CD4-positive, alpha-beta T cell (primary cell): ENCODE measurements at places on chromosomes 16 and 17.
A peak's percentile ranks its signal among the peaks of the same experiment; 100 is the strongest.

DNA sequence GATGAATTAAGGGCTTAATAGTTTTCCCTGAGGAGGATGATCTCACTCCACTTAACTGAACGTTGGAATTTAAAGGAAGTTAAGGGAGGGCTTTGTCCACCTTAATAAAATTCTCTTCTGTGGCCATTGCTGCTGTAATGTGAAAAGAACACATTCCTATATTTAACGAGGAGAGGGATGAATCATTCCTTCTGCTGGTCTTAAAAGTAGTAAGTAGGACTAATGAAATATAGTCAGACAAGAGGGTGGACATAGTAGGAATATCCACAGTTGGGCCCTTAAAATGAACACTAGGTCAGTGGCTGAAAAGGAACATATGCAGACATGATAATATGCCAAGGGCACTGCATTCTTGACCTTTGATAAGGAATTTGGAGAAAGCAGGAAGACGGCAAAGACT lies 405.6 kb downstream of the PMP22 start:
- no peak for DNase-seq

GRCh38 chr17:50165867-50166517 lies at the start of gene SGCA:
SGCA (plus strand) TSS chr17:50166005; CDS start chr17:50166041, 36 bp downstream.
- DNase-seq, result no peak

GRCh38 chr17:60862482-60862881 lies 184.8 kb downstream of the BCAS3 start:
- no peak for DNase-seq

- DNase-seq, result peak; percentile 86
Measured at GRCh38 chr16:89216315-89217137, 977 bp upstream of the ZNF778 start.

DNA sequence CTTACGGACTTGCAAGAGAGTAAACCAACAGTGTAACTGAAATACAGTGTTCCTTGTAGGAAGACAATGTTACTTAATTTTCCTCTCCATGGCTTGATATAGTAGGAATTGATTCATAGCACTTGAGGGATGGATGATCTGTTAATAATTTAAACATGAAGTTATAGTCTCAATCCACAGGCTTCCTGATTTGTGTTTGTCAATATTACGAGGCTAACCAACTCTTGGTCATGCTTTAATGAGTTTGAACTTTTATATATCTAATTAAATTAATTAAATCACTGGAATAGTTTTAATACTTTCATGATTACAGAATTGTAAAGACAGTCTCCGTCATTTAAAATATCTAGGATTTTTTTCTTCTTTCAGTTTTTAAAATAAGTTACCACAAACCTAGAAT lies 112.0 kb upstream of the HAS3 start:
- no peak for DNase-seq

GRCh38 chr16:84087466-84088151 lies 29.1 kb downstream of the MBTPS1 start:
- no peak for DNase-seq

DNA sequence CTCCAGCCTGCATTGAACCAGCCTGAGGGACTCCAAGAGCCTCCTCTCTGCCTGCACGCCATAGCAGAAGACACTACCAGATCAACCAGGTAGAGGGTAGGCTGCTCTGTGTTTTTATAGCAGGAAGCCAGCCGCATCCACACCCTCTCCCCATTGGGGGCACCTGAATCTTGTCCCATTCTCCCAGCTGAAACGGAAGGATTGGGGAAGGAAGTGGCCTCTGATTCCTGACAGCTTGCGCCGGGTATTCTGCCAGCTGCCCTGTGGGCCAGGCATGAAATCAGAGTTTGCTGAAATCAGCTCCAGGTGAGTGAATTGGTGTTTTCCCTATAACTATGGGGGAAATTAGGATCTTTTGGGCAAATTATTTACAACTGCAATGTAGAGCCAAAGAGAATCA lies at the start of gene ZP2:
Gene ZP2 (minus strand): TSS at position 89 of the 400 bp plus-strand sequence. CDS start 27 bp downstream, at position 62.
- no peak for DNase-seq

DNA sequence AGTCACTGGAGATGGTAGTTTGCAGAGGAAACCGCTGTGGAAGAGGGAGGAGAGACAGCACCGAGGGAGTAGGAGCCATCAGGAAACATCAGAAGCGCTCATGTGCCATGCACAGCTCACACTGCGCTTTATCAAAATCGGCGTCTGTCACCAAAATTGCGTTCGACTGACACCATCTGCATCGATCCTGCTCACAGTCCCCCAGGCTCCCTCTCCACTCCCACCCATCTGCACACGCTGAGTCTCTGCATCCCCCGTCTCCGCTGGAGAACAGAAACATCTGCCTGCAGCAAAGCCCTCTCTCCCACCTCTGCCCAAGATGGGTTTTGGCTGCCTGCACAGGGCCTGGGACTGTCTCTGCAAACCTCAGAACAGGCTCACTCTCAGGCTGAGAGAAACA lies 187.5 kb upstream of the RPL38 start:
- DNase-seq, result no peak

GRCh38 chr17:82283208-82283749 lies 9.8 kb upstream of the CSNK1D start:
- no peak for DNase-seq

GRCh38 chr16:82043680-82044584 lies 8.9 kb downstream of the HSD17B2 start:
- DNase-seq, result no peak

GRCh38 chr17:27471321-27472269 lies 15.3 kb downstream of the KSR1 start:
- DNase-seq, result peak; percentile 40

GRCh38 chr17:6297960-6298359 lies 137.0 kb downstream of the AIPL1 start:
- no peak for DNase-seq

GRCh38 chr17:78526231-78527025 lies 50.8 kb downstream of the DNAH17 start:
- no peak for DNase-seq

DNA sequence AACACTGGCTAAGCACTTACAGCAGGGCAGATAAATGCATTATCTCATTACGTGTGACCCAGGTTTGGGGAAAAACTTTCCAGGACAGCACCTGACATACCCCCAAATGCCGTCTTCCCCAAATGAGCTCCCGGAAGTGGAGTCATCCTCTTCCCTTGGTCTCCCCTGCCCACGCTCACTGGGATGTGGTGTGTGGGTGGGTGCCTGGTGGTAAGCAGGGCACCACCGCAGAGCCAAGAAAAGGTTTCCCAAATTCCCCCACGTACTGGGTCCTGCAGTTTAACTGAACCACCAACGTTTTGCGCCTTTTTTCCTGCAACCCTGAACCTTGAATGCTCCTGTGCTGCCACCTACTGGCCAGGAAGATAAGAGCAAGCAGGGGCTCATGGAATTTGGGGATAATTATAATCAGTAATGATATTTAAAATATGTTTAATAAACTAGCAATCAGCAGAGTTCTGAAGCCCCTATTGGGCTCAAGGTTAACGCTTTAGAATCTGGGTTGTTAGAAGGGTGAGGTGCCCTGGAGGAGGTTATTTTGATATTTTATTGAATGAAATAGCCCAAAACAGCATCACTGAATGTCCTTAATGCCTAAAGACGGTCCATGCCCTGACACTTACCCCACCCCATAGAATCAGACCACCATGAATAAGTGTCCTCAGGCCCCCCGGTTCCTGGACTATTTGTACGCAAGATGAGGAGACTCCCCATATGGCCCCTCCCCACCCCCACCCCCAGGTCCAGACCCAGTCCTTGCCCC lies 8.0 kb downstream of the SPPL2C start:
- peak; percentile 51 for DNase-seq

DNA sequence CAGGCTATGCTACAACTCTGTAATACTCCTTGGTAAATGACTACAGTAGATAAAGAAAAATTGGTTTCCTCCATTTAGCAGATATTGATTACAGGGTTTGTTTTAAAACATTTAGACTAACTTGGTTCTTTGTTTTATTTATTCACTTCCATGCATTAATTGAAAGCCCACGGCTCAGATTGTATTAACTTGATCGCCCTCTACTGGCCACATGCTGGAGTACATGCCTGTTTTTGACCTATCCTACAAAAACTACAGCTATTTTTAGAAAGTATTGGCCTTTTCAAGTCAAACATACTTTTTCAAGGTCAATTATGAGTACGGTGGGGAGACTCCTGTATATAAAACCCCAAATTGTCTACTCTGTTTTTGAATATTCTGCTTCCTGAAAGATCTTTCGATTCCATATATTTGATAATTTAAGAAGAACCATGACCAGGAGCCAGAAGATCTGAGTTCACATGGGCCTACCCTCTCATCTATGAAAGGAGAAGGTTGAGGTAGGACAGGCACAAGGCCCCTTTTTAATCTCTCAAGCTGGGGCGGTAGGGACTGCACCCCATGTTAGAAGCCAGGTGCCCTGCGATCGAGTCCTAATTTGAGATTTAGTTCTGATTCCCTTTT lies 51.8 kb downstream of the CA10 start:
- no peak for DNase-seq

- no peak for DNase-seq
Measured at GRCh38 chr16:67864594-67864993, 8.3 kb upstream of the EDC4 start.

GRCh38 chr16:12062343-12063003 lies 85.9 kb downstream of the SNX29 start:
- no peak for DNase-seq

- DNase-seq, result no peak
Measured at GRCh38 chr17:81028506-81028858, 6.5 kb upstream of the BAIAP2 start.
